ENCODE measurements at places on chromosomes 3 and 15. TPM values are rescaled to one million over a fixed set of nuclear protein-coding genes. Genes with fewer than 3 reads are reported as not detected.

The AGTR1 gene
- total RNA-seq = 0.77 TPM

The KNG1 gene
- not detected for total RNA-seq

The SOX14 gene
- total RNA-seq = not detected

The DPH6 gene
- total RNA-seq = 12.7 TPM

The GCSAM gene
- not detected for total RNA-seq

The CCDC80 gene
- 54.2 TPM for total RNA-seq

The TGM4 gene
- 0.12 TPM for total RNA-seq

The RBP2 gene
- total RNA-seq = not detected

The SV2B gene
- total RNA-seq = 0.12 TPM

The CMTM7 gene
- total RNA-seq = 35.7 TPM

The RTP1 gene
- total RNA-seq = not detected

The GOLGA6B gene
- 0.06 TPM for total RNA-seq

Measured in A549 treated with Hydrocortisone at 1 μM for 4 hours (cell line).